Temporal lobe (tissue), 4 donors: ENCODE measurements at places on chromosomes 11 and 22. TPM values are rescaled to one million over a fixed set of nuclear protein-coding genes. Genes with fewer than 3 reads are reported as not detected.

KRTAP5-7 gene
- total RNA-seq = not detected

PHOX2A gene
- not detected for total RNA-seq

MUC2 gene
- not detected for total RNA-seq

PCF11 gene
- total RNA-seq = 45.7 TPM

VSIG10L2 gene
- not detected for total RNA-seq

B3GAT1 gene
- 60.2 TPM for total RNA-seq

EMID1 gene
- 37.9 TPM for total RNA-seq

SCN2B gene
- 3.0 TPM for total RNA-seq

GSTP1 gene
- 127 TPM for total RNA-seq

BTG4 gene
- not detected for total RNA-seq

IL17REL gene
- 0.25 TPM for total RNA-seq

OR51B4 gene
- total RNA-seq = not detected

SAA4 gene
- total RNA-seq = not detected

MTMR3 gene
- total RNA-seq = 59.3 TPM

GAL3ST1 gene
- total RNA-seq = 0.74 TPM

SMTN gene
- total RNA-seq = 8.9 TPM

MEI1 gene
- total RNA-seq = not detected

OR8G1 gene
- not detected for total RNA-seq

OR51B2 gene
- total RNA-seq = 0.49 TPM

TMEM132A gene
- 105 TPM for total RNA-seq

ASCL2 gene
- total RNA-seq = 0.74 TPM

SCN3B gene
- 81.4 TPM for total RNA-seq

SEPTIN3 gene
- 172 TPM for total RNA-seq

SYT7 gene
- 27.5 TPM for total RNA-seq

SLC22A8 gene
- 2.2 TPM for total RNA-seq

NAV2 gene
- 22.9 TPM for total RNA-seq

ISX gene
- total RNA-seq = not detected

CNGA4 gene
- 0.25 TPM for total RNA-seq

TRIM48 gene
- total RNA-seq = not detected

SCO2 gene
- 0.98 TPM for total RNA-seq

CRYBB2 gene
- 0.25 TPM for total RNA-seq

SMCO4 gene
- 3.4 TPM for total RNA-seq

PGA5 gene
- not detected for total RNA-seq

OR52I1 gene
- not detected for total RNA-seq

HSPB2 gene
- 0.25 TPM for total RNA-seq

APOL4 gene
- 9.3 TPM for total RNA-seq

RFPL1 gene
- not detected for total RNA-seq

CDON gene
- total RNA-seq = 32.9 TPM

ARHGEF17 gene
- 17.9 TPM for total RNA-seq

MPPED2 gene
- 65.6 TPM for total RNA-seq

CRYBB3 gene
- not detected for total RNA-seq

HIKESHI gene
- 35.4 TPM for total RNA-seq

SERHL2 gene
- 3.0 TPM for total RNA-seq

MRGPRE gene
- total RNA-seq = not detected

HBE1 gene
- 0.98 TPM for total RNA-seq
